Diencephalon (tissue), 1 donor: ENCODE measurements at places on chromosomes 13 and 19. TPM values are rescaled to one million over a fixed set of nuclear protein-coding genes. Genes with fewer than 3 reads are reported as not detected.

The TDRD12 gene
- 3.2 TPM for total RNA-seq

The PRSS57 gene
- total RNA-seq: not detected

The SHISA7 gene
- total RNA-seq: 4.6 TPM

The PALM3 gene
- 6.0 TPM for total RNA-seq

The C13orf42 gene
- 0.23 TPM for total RNA-seq

The SYDE1 gene
- total RNA-seq: 3.9 TPM

The AKT1S1 gene
- total RNA-seq: 5.1 TPM

The MIA gene
- total RNA-seq: 1.6 TPM

The SSC5D gene
- 0.23 TPM for total RNA-seq

The HCST gene
- total RNA-seq: 0.92 TPM

The RNF113B gene
- not detected for total RNA-seq

The PRKACA gene
- total RNA-seq: 60.7 TPM

The LILRA6 gene
- total RNA-seq: 0.23 TPM

The CABP5 gene
- total RNA-seq: not detected

The C1QTNF9 gene
- 0.23 TPM for total RNA-seq
